NCI-H510A treated with DMSO at 0.1 percent for 48 hours (cell line): ENCODE measurements at places on chromosomes 1 and 21.

DNA sequence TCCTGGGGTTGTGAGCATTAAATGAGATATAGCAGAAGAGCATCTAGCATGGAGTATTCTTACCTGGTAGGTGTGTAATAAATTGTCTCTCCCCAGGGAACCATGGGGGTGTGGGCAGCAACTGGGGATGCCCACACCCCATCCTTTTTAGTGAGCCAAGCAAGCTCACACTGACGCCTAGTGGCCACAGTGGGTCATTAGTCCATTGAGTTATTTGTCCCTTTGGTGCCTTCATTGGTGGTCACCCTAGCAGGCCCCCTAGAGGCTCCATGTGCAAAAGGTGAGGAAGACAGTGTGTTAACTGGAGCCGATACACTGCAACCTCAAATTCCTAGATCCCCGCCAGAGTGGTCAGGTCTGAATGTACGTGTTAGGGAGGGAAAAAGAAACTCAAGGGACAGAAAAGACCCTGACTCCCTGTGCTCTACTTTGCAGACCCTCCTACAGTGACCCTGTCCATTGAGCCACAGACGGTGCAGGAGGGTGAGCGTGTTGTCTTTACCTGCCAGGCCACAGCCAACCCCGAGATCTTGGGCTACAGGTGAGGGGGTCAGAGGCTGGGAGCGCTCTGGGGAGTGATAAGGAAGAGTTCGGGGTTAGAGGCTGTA is 93.3 kb upstream of the CD1D start:
- peak; percentile 71 for DNase-seq

DNA sequence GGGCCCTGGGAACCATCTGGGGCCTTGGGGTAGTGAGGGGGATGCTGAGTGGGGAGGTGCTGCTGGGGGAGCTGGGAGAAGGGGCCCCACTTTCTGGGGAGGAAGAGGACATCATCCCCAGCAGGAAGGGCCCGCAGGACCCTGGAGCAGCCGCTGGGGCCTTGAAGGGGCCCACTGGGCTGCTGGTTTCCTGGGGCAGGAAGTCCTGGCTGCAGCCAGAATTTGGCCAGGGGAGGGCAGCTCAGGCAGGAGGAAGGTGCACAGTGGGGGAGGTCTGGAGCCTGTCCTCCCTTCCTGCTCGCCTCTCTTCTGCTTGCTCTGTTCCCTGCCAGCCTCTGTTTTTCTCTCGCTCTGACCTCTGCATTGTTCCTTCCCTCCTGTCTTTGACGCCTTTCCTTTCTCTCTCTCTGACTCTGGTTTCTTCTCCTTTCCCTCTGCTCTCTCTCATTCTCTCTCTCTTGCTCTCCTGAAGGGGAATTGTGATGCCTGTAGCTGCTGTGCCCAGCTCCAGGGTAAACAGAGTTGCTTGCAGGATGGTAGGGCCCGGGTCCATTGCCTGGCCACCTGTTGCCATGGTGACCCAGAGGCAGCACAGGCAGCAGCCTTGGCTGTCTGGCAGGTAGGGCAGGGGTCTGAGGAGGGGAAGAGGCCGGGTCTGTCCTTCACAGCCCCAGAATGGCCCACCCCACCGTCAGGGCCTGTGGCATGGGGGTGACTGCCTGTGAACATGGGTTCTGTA is 23.9 kb downstream of the ACOT11 start:
- DNase-seq: no peak

- DNase-seq: no peak
Measured at GRCh38 chr1:45410850-45411509, 70.7 kb upstream of the MUTYH start.

DNA sequence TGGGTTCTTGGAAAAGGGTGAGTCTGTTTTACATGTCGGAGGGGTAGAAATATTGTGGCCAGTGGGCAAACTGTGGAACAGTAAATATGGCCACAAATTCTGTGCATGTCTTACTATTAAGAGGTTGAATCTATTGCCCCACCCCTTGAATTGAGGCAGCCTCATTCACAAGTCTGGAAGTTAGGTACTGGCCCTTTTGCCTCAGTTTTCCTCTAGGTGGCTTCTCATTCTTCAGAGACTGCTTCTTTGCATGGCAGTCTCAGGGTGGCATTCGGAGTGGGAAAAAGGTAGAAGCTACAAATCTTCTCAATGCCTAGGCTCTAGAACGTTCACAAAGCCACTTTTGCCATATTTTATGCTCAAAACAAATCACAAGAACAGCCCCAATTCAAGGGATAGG is 57.2 kb downstream of the SLC9C2 start:
- DNase-seq: no peak

DNA sequence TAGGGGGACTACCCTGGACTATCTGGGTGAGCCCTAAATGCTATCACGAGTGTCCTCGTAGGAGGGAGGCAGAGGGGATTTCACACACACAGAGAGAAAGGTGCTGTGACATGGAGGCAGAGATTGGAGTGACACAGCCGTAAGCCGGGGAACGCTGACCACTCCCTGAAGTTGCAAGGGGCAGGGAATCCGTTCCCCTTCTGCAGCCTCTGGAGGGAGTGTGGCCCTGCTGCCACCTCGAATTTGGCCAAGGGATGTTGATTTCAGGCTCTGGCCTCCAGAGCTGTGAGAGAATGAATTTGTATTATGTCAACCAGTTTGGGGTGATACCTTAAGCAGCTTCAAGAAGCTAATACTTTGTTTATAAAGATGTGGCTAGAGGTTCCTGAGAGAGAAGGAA is 137.7 kb downstream of the ACTL8 start:
- no peak for DNase-seq

DNA sequence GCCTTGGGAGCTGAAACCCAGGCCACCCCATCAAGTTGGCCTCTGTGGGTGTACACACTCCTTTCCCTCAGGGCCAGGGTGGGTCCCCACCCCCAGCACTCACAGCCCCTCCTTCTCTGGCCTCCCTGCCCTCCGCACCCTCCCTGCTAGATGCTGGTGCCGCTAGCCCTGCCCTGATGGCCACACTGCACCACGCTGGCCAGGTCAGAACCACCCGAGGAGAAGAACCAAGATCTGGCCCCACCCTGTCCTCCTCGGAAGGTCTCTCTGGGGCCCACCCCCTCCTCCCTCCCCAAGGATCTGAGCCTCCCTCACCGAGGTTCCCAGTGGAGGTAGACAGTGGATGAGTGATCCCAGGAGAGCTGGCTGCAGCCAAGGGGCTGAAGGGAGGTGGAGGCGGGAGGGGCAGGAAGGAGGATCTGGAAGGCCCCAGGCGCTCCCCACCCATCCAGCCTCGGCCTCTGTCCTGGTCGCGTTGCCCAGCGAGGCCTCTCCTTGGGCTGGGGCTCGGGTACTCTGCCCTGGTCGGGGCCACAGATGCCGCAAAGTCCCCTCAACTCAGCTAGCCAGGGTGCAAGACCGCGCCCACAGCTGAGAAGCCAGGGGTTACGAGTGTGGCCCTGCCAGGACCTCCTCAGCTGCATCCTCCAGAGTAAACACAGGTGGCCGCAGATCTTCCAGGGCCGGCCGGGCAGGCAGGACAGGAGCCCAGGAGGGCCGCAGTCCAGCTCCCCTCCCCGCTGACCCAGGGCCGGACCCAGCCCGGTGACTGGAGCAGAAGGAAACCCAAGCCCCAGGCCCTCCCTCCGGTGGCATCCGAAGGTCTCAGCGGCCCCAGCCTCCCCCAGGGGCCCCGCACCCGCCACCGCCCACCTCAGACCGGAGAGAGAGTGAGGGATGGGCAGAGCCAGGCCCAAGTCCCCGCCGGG is 5.2 kb downstream of the B3GALT6 start:
- DNase-seq: no peak

DNA sequence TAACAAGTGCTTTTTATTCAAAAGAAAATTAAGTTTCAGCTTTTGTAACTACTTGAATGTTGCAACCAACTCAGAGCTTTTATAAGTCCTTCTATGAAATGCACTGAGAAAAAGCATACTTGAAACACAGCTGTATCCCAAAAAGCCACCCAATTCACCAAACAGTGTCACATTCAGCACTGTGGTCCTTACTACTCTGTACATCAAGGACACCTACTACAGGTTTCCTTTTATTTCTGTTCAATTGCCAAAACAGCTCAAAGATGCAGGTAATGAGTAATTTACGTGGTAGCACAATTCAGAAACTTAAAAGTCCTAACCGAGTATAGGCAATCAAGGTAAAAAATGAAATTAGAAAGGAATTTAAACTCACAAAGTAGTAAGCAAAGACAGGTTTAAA is 2.5 kb downstream of the EIF4G3 start:
- no peak for DNase-seq

GRCh38 chr1:107473065-107473464 is 332.2 kb downstream of the NTNG1 start:
- no peak for DNase-seq

DNA sequence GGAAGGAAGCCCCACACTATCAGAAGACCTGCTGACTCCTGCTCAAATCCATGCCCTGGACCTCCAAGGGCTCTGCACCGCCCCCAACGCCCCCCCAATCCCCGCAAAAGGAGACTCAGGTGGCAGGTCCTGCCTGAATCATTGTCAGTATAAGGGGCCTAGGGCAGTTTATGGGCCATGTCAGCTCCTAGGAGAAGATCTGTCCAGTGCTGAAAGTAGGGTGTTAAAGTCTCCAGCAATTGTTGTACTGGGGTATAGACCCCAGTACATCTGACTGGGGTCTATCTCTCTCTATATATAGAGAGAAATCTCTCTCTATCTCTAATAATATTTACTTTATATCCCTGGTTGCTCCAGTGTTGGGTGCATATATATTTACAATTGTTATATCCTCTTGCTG is 12.1 kb upstream of the OLIG2 start:
- no peak for DNase-seq

DNA sequence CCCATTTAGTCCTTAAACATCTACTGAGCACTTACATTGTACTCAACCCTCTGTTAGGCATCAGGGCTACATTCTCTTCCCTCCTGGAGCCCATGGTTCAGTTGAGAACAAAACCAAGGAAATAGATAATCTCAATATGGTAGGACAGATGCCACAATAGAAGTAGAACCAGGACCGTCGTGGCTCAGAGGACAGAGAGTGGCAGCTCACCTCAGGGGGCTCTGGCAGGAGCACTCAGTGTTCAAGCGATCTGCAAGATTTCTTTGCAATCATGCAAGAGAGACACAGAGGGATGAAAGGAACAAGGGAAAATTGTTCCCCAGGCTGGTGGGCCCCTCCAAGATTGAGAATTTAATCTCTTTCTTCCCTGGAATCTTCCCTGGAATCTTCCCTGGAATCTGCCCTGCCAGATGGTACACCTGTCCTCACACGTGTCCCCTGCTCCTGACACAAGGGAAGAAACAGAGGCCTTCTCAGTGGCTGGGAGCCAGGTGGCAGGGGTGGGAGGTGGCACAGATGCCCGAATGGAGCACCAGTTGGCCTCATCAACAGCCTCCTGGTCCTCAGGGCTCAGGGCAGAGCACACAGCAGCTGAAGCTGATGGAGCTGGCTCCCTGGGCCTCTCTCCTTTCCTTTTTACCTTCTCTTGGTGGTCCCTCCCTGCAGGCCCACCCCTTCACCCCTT is 135.4 kb downstream of the PLXNA2 start:
- no peak for DNase-seq

DNA sequence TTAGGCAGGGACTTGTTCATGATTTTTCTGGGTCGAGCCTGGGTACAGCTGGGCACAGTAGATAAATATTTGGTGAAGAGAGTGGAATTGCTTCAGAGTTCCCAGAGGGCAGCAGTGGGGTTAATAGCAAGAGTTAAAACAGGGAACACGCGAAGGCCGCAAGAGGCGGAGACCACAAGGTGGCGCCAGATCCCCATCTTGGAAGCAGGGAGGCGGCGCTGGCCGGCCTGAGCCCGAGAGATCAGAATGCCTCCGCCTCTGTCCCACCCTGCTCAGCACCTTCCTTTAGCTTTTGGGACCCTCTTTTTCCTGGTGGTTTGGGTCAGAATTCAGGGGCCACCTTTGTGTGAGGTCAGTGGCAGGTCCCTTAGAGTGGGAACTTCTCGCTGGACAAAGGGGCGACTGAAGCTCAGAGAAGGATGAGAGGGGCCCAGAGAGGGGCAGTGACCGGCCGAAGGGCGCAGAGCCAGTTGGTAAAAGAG is 6.5 kb upstream of the PADI2 start:
- DNase-seq: peak; percentile 75

GRCh38 chr21:39430016-39430415 is 15.6 kb downstream of the LCA5L start:
- no peak for DNase-seq

GRCh38 chr1:29424266-29424665 is 187.9 kb downstream of the PTPRU start:
- DNase-seq: no peak

DNA sequence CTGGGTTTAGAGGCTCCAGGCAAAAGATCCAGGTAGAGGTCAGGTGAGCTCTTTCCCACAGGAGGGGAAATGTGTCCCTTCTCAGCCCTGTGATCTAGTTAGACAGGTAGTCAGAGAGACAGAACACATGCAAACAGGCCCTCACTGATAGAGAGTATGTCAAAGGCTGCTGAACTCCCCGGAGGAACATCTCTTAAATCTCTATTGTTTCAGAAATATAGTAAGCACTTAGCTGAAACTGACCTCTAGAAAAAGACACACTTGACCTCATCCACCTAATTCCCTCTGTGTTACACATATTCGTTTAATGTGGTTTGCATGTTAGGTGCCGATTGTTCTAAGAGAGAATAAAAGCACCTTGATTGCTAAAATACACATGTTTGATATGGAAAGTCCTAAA is 23.3 kb downstream of the SUSD4 start:
- peak; percentile 2 for DNase-seq

- peak; percentile 15 for DNase-seq
Measured at GRCh38 chr1:16926491-16927073, 4.9 kb downstream of the CROCC start.

DNA sequence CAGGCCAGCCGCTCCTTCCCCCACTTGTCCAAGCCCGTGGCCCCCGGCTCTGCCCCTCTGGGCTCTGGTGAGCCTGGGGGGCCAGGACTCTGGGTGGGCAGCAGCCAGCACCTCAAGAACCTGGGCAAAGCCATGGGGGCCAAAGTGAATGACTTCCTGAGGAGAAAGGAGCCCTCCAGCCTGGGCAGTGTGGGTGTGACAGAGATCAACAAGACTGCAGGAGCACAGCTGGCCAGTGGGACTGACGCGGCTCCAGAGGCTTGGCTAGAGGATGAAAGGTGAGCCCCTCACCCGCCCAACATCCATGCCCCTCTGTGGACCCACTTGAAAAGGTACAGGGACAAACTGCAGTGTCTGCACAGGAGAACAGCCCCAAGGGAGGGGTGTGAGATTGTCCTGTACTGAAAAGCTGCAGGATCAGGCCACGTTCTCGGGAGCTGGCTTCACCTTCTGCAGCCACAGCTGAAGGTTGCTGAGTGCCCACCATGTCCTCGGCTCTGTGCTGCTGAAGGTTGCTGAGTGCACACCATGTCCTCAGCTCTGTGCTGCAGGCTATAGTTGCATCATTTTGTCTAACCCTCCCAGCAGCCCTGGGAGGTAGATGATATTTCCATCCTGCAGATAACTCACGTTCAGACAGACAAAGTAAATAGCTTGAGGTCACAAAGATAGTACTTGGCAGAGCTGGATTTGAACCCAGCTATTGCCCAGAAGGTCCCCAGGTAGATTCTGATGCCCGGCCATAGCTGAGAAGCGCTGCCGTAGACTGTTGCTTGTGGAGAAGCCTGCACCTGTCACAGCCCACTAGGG is 618 bp downstream of the C1orf226 start:
- no peak for DNase-seq

GRCh38 chr1:157852476-157852875 is 10.9 kb upstream of the CD5L start:
- no peak for DNase-seq
